Thoracic aorta endothelial cell (primary cell): ENCODE measurements at places on chromosomes 11 and 22. TPM values are rescaled to one million over a fixed set of nuclear protein-coding genes. Genes with fewer than 3 reads are reported as not detected.

TSKU gene
- 9.3 and 15.1 TPM in 2 replicates for total RNA-seq

MMP3 gene
- 0.07 and 0.13 TPM in 2 replicates for total RNA-seq

SLC15A3 gene
- total RNA-seq, result 2.1 and 2.7 TPM in 2 replicates

FIBIN gene
- not detected in 2 replicates for total RNA-seq

NAALAD2 gene
- total RNA-seq, result 0.66 and 0.79 TPM in 2 replicates

SLC36A4 gene
- total RNA-seq, result 14.4 and 23.5 TPM in 2 replicates

POU2AF3 gene
- total RNA-seq, result not detected in 2 replicates

C11orf52 gene
- 0.29 TPM in 1 of 2 replicates, not detected in the other for total RNA-seq

ACTN3 gene
- total RNA-seq, result under 0.01 TPM in 1 of 2 replicates, not detected in the other

GRAMD1B gene
- total RNA-seq, result 5.5 and 11.6 TPM in 2 replicates

NXPE2 gene
- 0.13 TPM in 1 of 2 replicates, not detected in the other for total RNA-seq

EIF4ENIF1 gene
- 14.9 and 32.2 TPM in 2 replicates for total RNA-seq

NEFH gene
- total RNA-seq, result 1.3 and 1.6 TPM in 2 replicates

SEC14L2 gene
- 37.0 and 38.5 TPM in 2 replicates for total RNA-seq

ZFPL1 gene
- 27.4 and 28.2 TPM in 2 replicates for total RNA-seq

OR56A1 gene
- under 0.01 TPM in 1 of 2 replicates, not detected in the other for total RNA-seq

KCNC1 gene
- total RNA-seq, result not detected in 2 replicates

TEX54 gene
- total RNA-seq, result not detected in 2 replicates

THYN1 gene
- 45.1 and 49.8 TPM in 2 replicates for total RNA-seq

FOLR1 gene
- total RNA-seq, result not detected in 2 replicates

CD3G gene
- total RNA-seq, result not detected in 2 replicates

RASL10A gene
- total RNA-seq, result 0.43 and 0.80 TPM in 2 replicates

C22orf15 gene
- total RNA-seq, result 0.13 and 0.36 TPM in 2 replicates

SUSD2 gene
- 0.13 and 0.14 TPM in 2 replicates for total RNA-seq

ZNF214 gene
- total RNA-seq, result 1.9 and 2.0 TPM in 2 replicates

KIAA1671 gene
- total RNA-seq, result 52.7 and 63.3 TPM in 2 replicates

OR4A15 gene
- total RNA-seq, result not detected in 2 replicates

C11orf86 gene
- not detected in 2 replicates for total RNA-seq

IGLL1 gene
- total RNA-seq, result not detected in 2 replicates

TRIM22 gene
- 114 and 115 TPM in 2 replicates for total RNA-seq

SCO2 gene
- 2.0 and 2.4 TPM in 2 replicates for total RNA-seq

KRTAP5-3 gene
- total RNA-seq, result not detected in 2 replicates
